ENCODE measurements at places on chromosomes 4 and X.
A peak's percentile ranks its signal among the peaks of the same experiment; 100 is the strongest.

GRCh38 chr4:98283219-98284189 is 22.3 kb downstream of the RAP1GDS1 start:
- DNase-seq, result no peak

DNA sequence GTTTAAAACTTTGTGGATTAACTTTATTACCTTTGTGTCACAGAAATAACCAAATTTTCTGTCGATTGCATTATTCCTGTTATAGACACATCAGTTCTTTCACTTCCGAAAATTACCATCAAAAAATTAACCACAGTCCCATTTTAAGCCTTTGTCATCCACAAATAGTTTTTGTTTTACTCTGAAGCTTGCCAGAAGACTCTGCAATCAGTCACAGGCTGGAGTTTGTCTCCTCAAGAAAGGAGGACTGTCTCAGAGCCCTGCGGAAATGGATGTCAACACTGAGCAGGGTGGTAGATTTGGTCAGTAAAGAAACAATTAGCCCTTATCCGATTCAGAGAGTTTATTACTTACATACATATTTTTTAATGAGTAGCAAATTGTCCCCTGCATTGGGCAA is 20.1 kb upstream of the TCEAL4 start:
- no peak for DNase-seq

DNA sequence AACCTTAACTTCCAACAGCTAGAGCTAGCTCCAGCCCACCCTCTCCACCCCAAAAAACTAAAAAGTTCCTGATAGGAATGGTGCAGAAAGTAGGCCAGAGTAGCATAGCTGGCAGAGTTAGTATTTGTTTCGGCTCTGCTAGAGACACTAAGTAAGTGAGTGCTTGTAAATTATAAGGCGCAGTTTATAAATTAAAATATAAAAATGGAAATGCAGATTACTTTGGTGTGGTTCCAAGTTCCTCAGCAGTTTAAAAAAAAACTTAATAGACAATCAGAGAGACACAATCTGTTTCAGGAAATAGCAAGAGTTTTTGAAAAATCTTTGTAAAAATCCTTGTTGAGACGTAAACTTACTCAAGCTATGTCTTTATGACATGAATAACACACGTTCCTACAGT is 2.8 kb upstream of the LGI2 start:
- DNase-seq, result no peak

DNA sequence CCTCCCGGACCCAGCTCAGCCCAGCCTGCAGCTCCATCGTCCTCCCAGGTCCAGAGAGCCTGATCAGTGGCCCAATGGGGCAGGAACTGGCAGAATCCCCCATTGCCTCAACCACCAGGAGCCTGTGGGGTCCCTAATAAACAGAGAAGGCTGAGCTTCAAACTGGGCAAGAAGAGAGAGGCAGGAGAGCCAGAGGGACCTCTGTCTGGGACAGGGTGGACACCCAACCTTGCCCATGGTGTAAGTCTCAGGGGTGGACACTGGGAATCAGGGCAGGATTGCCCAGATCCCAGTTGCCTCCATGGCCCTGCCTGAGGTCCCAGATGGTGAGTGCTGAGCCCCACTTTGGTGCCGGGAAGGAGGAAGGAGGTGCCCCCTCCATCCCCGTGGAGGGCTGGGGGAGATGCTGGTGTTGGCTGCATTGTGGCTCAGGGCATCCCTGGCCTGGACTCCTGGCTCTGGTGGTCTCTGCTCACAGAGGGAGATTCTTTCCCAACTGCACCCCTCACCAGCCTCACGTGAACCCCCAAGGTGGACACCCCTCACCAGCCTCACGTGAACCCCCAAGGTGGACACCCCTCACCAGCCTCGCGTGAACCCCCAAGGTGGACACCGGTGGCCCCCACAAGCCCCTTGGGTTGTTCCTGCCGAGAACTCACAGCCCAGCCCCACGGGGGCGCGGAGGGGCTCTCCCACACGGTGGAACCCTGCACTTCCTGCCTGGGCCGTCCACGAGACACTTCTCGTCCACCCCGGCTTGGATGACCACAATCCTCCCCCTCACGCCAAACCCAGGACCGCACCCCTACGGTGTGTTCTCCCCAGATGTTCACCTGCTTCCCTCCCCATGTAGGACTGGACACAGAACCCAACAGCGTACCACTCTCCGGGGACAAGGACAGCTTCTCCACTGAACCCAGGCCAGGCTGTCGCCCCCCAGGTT is 5.4 kb downstream of the CPLX1 start:
- no peak for DNase-seq

DNA sequence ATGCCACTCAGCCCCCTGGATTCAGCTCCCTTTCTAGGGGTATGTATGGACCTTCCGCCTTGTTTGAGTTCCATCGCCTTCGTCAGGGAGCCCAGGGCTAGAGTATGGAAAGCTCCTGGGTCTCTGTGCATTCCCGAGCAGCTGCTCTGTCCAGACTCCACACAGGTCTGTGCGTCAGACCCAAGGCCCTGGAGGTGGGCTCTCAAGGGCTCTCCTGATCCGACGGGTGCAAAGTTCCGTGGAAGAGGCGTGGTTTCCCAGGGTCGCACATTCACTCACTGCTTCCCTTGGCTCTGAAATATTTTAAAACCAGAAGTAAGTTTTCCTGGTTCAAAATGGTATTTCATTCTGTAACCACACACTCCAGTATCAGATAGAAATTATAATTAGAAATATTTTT is 863.2 kb downstream of the TRIML1 start:
- DNase-seq, result no peak

DNA sequence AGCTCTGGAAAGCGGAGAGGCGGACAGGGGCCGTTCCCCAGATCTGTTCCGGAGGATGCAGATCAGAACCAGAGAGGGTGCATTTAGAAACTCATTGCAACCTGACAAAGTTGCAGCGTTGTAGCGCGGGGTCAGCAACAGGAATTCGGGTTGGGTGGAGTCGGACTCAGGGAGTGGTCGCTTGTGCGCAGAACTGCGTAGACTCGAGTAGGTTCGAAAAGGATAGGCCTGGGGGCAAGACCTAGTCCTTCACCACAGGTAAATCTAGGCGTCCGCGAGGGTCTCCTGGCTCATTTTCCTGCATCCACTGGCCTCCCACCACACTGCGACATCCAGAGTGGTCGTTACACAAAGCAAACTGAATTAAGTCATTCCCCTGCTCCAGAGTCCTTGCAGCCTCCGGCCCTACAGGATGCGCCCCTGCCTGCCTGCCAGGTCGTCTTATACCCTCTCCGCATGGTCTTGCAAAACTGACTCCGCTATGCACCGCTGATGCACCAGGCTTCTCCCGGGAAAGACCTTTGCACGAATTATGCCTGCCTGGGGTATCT is 4.7 kb upstream of the ZNF518B start:
- no peak for DNase-seq

DNA sequence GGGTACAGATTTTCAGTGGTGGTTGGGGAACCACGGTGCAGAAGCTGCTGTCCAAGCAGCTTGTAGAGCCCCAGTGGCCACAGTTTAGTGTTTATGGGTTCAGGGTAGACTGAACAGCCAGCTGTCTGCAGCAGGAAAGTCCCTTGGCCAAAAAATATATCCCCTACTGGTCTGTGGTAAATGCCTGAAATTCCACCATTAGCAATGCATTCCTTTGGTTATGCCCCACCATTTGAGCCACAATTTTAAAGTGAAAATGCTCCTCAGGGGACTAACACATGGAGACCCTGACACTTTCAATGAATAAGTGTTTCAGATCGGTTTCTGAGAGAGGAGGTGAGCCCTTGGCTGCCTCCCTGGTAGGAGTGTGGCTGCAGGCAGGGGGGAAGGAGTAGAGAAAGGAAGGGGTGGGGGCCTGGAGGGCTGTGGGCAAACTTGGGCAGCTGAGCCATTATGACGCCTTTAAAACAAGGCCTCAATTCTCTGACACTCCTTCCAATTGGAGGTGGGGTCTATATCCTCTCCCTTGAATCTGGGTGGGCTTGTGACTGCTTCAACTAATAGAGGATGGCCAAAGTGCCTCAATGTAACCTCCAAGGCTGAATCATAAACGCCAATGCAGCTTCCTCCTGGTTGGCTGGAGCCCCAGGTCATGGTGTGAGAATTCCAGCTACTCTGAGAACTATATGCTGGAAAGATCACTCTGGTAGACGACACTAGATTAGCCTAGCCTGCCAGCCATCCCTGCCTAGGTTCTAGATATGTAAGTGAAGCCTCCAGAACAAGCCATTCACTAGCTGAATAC is 75.8 kb upstream of the ATP6AP2 start:
- no peak for DNase-seq

DNA sequence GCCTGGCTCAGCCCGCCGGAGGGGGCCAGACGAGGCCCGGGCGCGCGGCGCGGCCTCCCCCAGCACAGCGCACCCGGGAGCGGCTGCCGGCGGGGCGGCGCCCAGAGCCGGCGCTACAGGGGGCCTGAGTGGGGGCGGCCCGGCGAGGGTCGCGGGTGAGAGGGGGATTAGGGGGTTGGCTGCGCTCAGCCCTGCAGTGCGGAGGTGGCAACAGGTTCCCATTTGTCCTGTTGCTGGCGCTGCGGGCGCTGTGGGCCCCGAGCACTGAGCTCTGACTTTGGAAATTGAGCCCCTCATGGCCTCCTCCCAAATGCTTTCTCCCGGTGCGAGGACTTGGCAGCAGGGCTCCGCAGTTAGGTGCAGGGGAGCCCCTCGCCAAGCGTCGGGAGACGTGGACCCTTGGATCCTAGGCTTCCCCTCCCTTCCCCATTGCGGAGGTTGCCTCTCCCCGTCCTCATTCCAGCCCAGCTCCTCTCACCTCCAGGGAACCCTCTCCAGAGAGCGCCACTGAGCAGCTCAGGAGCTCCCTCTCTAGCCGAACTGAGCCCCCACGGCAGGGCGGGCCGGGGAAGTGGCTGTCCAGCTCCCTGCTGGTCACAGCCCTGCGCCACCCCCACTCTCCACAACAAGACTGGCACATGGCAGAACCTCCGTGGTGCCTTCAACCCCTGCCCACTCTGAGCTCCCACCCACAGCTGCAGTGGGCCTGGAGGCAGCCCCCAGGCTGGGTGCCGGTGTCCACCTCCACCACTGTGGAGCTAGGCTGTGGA is 2.5 kb upstream of the DUSP9 start:
- DNase-seq, result peak; percentile 16

- DNase-seq, result no peak
Measured at GRCh38 chr4:146844761-146845160, 100.9 kb downstream of the TTC29 start.

- DNase-seq, result no peak
Measured at GRCh38 chr4:173443121-173443520, 44.2 kb upstream of the SCRG1 start.

DNA sequence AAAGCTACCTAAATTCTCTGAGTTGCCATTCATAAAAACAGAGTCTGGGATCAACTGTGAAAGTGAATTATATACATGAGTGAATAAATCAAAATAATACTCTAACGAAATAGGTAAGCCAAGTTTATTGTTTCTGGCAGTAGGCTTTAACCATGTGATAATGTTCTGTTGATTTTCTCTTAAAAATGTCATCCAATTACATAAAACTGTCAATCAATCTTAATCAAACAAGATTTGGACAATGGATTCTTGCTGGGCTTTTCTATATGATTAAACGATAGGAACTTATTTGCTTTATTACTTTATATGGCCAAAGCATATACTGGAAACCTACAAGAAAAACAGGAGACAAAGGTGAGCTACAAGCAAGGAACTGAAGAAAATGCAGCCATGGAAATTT is 148.8 kb downstream of the INPP4B start:
- DNase-seq, result no peak

DNA sequence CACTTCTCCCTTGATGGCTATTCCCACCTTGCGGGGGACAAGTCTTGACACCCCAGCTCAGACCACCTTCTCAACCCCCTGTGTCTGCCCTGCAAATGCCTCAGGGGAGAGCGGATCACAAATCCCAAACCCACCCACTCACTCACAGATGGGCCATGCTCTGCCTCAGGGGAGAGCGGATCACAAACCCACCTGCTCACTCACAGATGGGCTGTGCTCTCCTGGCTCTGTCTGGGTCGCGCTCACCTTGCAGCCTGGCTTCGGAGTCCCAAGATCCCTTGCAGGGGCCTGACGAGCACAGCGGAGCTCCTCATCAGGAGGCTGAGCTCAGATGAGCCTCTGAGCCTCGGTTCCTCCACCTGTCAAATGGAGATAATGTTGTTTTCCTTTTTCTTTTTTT is 38.6 kb downstream of the HTRA3 start:
- DNase-seq, result no peak

DNA sequence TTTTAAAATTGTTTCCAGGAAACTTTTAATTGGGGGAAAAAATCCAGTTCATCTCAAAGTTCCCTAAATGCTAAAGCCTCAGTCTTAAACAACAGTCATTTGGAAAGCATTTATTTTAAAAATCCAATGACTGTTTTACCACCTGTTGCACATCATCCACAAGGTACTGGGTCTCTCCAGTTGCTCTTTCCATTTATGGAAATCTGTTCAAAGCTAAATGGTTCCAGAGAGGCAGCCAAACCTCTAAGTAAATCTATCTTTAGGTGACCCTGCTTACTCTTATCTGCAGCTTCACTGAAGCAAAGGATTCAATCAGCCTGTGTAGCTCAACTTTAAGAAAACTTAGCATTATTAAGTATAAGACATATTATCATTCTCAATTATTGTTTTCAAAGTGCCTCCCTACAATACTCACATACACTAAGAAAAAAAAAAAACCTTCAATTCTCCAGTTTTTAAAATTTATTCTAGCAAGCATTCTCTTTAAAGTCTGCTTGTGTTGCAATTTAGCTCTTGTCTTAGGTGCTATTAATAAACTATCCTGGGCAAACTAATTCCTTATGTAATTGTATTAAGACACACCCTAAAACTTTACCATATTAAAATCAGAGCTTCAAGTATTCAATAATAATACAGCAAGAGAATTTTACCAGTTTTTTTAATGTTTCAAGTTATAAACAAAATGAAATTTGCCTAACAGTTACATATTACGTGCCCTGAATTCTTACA is 60.6 kb downstream of the NOCT start:
- DNase-seq, result no peak

GRCh38 chr4:184987493-184988031 is 30.7 kb upstream of the HELT start:
- DNase-seq, result no peak

- no peak for DNase-seq
Measured at GRCh38 chrX:45862801-45863200, 662.1 kb upstream of the DIPK2B start.

DNA sequence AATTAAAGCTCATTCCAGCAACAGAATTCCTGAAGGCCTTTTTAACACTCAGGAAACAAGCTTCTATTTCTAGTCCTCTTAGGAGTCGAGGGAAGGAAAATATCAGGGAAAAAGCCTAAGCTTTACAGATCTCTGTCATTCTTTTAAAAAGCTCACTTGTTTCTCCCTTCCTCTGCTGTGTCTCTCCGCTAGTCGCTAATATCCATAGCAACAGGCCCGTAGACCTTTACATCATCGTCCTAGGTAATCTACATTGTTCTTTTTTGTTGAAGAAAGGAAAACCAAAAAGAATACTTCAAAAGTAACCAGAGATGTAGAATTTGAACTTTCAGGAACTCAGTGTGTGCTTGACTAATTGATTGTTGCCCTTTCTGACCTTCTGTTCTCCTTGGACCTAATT is 45.9 kb upstream of the MTMR1 start:
- no peak for DNase-seq

Data from DMS79 treated with DMSO at 0.1 percent for 48 hours (cell line).